ENCODE measurements at places on chromosomes 12 and 14.

GRCh38 chr12:114241973-114242434, 163.9 kb downstream of the TBX5 start:
- DNase-seq: no peak

DNA sequence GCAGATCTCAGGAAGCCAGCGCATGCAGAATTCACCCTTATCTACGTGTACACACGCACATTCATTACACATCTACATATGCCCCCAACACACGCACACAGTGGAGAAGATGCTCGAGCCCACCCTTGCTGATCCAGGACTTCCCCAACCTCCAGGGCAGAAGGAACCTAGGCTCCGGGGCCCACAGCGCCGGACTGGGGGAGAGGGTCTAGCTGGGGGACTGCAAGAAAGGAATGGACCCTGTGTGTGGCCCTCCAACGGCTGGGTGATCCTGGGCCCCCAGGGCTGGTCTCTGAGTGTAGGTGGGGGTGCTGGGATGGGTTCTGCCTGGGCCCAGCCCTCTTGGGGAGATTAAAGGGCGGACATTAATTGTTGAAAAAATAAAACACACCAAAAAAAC, 128.1 kb upstream of the C14orf180 start:
- no peak for DNase-seq

- DNase-seq: no peak
Measured at GRCh38 chr12:102543494-102544485, 63.4 kb upstream of the IGF1 start.

- DNase-seq: no peak
Measured at GRCh38 chr14:33999771-34000291, 49.0 kb upstream of the EGLN3 start.

- no peak for DNase-seq
Measured at GRCh38 chr14:95307402-95308041, 12.2 kb downstream of the CLMN start.

DNA sequence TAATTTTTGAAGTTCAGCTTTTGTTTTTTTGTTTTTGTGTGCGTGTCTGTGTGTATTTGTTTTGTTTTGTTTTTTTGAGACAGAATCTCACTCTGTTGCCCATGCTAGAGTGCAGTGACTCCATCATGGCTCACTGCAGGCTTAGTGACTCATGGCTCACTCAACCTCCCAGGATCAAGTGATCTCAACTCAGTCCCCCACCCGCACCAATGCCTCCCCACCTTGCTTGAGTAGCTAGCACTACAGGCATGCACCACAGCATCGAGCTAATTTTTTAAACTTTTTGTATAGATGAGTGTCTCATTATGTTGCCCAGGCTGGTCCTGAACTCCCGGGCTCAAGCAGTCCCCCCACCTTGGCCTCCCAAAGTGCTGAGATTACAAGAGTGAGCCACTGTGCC, 981.4 kb downstream of the BCL11B start:
- DNase-seq: no peak

DNA sequence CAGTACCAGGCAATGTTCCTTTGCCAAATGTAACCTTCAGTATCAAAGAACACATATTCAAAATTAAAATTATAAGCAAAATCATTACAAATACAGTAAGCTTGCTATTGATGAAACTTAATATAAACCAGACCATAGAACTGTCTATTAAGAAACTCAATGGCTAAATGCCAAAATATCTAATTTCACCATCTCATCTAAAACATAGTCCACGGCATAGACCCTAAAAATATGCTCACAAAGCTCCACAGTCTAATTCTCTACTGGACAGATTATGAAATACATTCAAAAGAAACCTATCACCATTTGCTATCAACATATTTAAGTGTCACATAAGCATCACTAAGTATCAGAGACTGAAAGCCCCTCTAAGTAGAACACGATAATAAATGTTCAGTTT, 25.2 kb downstream of the DUSP16 start:
- DNase-seq: no peak

DNA sequence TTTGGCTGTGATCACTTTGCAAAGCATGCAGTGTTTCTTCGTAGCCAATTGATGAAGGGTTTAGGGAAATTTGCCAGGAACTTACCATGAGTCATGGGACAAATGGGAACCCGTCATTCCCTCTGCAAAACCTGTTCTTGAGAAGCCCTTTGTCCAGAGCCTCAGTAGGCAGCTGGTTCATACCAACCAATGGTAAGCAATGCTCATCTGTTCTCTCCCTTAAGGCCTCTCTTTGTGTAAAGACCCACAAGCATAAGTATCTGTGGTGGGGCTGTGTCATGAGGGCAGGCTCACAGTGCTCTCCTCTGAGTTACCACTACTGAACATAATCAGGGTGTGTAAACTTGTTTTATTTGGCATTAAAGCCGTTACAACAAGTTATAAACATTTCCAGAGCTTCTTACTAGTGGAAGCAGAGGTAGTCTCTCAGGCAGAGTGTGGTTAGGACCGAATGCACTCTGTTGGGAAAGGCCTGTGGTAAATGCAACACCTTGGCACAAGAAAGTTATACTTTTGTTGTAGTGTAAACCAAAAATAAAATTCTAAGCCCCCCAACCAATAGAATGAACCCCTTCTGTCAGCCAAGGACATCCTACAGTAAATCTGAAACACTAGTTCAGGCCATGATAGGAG, 119.8 kb downstream of the SINHCAF start:
- no peak for DNase-seq

DNA sequence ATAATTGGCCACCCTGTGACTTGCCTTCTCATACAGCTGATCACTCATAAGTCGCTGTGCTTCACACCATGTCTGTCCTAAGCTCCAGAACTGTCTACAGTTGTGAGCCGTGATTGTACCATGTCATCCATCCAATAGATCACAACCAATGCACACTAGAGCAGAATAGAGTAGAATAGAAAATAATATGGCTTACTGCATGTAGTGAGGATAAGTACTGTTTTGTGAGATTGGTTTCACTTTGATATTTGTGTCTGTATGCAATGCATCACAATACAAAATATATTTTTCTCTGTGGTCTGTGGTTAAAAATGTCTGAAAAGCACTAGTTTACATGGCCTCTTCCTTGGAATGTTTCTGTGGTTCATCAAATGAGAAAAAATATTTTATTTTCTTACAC, 237.6 kb upstream of the PRKD1 start:
- no peak for DNase-seq
